ENCODE measurements at places on chromosomes 7 and 10.
A peak's percentile ranks its signal among the peaks of the same experiment; 100 is the strongest.

DNA sequence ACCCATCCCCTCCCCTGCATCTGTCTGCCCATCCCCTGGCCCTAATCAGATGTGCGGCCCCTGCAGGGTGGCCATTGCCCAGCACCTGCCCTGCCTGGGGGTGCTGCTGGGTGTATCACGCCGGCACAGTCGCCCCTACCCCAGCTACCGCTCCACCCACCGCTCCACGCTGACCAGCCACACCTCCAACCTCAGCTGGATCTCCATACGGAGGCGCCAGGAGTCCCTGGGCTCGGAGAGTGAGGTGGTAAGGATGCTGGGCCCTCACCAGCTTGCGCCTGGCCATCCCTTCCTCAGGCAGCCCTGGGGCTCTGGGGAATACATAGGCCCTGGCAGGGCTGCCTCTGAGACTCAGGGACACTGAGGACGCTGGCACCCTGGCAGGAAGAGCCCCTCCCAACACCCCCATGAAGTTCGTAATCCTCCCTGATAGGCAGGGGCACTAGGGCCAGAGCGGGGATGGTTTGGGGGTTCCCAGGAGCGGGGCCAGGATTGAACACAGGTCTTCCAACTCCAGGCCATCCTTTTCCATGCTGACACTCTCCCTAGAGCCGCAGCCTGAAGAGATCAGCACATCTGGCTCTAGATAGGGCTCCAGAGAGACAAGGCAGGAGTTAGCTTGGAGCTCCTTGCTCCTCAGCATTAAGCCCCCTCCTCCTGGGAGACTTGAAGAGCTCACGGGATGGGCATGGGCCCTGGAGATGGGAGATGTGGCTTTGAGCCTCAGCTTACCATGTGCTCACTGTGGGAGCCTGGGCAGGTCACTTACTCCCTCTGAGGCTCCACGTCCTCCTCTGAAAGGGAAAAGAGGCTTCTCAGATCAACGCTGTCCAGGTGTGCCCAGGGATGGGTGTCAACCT is 5.9 kb upstream of the LDB3 start:
- no peak for DNase-seq

GRCh38 chr7:15853832-15854470 is 167.5 kb upstream of the MEOX2 start:
- no peak for DNase-seq

DNA sequence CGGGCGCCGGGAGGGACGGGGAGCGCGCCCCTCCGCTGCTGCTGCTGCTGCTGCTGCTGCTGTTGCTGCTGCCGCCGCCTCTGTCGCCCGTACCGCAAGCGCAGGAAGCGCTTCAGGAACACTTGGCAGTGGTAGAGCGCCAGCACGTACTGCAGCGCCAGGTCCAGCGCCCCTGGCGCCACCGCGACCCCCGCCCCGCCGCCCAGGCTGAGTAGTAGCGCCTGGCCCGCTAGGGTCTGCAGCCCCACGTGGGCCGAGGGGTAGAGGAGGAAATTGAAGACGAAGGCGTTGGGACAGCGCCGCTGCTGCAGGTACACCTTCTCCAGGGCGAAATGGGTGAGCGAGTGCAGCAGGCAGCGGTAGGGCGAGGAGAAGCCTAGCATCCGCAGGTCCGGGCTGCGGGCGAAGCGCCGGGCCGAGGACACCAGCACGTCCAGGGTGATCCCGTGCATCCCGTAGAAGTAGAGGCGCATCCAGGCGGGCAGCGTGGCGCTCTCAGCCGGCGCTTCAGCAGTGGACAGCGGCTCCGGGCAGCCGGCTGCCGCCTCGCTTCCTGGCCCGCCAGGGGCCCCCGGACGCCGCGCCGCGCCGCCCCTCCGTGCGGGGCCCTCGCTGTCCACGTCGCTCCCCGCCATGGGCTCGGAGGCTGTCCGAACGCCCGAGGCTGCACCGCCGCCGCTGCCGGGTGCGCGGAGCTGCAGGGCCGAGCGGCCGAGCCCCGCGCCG is at the start of gene TMEM229A:
TSS of gene TMEM229A (minus strand) at position 699 of the 726 bp plus-strand sequence. CDS start at position 635, 64 bp downstream.
- DNase-seq: peak; percentile 30

- peak; percentile 82 for DNase-seq
Measured at GRCh38 chr10:60099998-60100747, 193.8 kb upstream of the CCDC6 start.

DNA sequence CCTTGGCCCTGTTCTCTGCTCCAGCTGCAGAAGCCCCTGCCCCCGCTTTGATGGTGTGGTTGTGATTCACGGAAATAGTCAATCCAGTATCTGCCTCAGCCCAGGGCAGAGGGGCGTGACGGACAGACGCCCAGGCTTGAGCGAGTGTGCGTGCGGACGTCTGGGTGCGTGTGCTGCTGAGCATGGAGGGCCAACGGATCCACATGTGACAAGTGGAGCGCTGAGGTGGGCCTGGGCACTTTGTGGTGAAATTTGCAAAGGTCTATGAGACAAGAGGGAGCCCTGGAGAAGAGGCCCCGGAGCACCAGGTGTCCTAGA is 94.4 kb downstream of the WDR37 start:
- DNase-seq: no peak

GRCh38 chr10:15451137-15452094 is 80.3 kb upstream of the FAM171A1 start:
- peak; percentile 97 for DNase-seq

DNA sequence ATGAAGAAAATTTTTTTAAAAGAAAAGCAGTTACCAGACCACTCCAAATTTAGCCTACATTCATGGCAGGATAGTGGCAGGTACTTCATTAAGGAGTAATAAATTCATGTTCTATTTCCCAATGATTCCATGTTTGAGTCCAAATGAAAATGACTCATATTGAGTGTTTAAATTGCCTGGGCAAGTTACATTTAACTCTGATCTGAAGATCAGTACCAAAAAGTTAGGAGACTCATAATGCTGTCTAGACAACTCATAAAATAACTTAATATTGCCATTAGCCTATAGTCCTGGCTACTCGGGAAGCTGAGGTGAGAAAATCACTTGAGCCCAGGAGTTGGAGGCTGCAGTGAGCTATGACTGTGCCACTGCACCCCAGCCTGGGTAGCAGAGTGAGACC is 13.0 kb downstream of the BRAF start:
- DNase-seq: no peak

DNA sequence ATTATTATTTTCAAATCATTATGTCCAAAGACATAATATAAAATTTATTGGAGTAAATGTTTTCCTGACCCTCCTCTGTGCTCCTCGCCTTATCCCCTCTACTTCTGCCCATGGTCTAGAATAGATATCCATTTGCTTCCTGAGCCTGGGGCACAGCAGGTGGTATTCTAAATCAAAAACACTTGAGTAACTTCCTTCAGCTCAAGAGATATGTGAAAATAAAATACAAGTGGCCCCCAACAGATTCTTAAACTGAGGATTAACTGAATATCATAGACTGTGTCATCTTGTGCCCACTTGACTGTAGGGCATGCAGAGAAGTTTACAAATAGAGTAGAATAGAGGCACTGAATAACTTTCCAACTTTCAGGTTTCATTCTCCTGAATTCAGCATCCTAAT is 59.1 kb downstream of the HGF start:
- DNase-seq: no peak

GRCh38 chr7:114405427-114405826 is 9.2 kb upstream of the FOXP2 start:
- DNase-seq: peak; percentile 49

- no peak for DNase-seq
Measured at GRCh38 chr10:133422223-133422806, 2.1 kb downstream of the SPRN start.

DNA sequence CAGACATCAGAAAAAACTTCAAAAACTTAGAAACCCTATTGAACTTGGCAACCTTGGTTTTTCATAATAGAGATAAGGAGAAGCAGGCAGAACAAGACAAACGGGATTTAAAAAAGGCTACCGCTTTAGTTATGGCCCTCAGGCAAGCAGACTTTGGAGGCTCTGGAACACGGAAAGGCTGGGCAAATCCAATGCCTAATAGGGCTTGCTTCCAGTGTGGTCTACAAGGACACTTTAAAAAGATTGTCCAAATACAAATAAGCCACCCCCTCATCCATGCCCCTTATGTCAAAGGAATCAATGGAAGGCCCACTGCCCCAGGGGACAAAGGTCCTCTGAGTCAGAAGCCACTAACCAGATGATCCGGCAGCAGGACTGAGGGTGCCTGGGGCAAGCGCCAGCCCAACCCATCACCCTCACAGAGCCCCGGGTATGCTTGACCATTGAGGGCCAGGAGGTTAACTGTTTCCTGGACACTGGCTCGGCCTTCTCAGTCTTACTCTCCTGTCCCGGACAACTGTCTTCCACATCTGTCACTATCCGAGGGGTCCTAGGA is 115.3 kb downstream of the NRCAM start:
- DNase-seq: no peak

DNA sequence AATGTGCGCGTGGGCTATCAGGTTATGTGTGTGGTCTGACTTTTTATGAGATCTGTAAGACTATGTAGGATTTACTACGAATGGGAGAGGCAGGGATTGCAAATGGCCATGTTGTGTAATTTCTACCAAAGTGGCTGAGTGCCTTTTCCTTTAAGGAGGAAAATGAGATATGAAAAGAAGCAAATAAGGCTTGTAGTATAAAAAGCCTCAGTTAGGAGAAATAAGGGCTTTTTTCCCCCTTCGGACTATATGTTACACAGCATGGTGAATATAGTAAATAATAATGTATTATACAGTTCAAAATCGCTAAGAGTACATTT is 447 bp upstream of the GPAM start:
- DNase-seq: no peak

DNA sequence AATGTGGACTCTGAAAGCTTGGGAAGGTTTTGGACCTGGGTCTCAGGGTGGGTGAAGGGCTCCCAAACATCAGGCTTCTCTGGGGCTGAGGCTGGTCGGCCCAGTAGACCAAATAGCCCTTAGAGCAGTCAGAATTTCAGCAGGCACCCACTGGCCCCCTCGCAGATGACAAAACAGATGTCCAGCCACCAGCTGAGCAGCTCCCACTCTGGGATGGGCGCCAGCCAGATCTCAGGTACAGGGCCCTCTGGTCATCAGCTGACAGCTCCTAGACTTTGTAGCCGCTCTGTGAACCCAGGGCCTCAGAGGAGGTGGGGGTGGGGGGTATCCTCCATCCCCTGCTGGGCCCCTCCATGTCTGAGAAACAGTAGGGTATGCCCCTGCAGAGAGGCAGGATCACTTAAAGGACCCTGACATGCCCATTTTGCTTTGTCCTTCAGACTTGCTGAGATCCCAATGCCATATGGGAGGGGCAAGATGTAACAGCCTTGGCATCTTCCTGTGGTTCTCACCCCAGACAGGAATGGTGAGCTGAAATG is 26.5 kb downstream of the HSPA12A start:
- no peak for DNase-seq

DNA sequence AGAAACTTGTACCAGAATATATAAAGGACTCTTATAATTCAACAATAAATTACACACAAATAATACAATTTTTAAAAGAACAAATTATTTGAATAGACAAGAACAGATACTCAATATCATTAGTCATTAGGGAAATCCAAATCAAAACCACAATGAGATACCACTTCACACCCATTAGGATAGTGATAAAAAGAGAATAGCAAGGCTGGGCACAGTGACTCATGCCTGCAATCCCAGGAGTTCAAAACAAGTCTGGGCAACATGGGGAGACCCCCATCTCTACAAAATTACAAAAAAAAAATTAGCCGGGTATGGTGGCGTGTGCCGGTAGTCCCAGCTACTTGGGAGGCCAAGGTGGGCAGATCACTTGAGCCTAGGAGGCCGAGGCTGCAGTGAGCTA is 52.2 kb upstream of the KCNIP2 start:
- DNase-seq: no peak

Measured in hematopoietic multipotent progenitor cell treated with erythropoietin and hydrocortisone succinate and interleukin-3 and kit ligand, for 4 days (in vitro differentiated cells).